Choroid plexus epithelial cell (primary cell): ENCODE measurements at places on chromosomes 11 and 22.
A peak's percentile ranks its signal among the peaks of the same experiment; 100 is the strongest.

GRCh38 chr11:57633394-57634070, 16.2 kb downstream of the YPEL4 start:
- no peak for DNase-seq

GRCh38 chr11:108511851-108512474, 13.8 kb upstream of the POGLUT3 start:
- DNase-seq, result peak; percentile 70

DNA sequence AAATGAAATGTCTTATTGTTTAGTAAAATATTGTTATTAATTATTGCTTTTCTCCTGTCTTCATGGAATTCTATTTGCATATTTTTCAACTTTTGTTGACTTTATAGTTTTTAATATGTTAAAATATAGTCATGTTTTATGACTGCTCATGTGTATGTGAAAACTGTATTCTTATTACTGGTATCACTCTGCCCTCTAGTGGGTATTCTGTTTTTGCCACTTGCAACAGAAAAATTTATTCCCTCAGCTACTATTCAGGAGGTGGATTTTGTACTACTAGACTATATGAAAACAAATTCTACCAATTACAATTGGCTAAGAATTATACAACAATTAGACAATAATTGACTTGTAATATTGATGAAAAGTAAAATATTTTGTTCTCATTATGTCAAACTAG, 45.0 kb downstream of the OR4C6 start:
- DNase-seq, result peak; percentile 70

DNA sequence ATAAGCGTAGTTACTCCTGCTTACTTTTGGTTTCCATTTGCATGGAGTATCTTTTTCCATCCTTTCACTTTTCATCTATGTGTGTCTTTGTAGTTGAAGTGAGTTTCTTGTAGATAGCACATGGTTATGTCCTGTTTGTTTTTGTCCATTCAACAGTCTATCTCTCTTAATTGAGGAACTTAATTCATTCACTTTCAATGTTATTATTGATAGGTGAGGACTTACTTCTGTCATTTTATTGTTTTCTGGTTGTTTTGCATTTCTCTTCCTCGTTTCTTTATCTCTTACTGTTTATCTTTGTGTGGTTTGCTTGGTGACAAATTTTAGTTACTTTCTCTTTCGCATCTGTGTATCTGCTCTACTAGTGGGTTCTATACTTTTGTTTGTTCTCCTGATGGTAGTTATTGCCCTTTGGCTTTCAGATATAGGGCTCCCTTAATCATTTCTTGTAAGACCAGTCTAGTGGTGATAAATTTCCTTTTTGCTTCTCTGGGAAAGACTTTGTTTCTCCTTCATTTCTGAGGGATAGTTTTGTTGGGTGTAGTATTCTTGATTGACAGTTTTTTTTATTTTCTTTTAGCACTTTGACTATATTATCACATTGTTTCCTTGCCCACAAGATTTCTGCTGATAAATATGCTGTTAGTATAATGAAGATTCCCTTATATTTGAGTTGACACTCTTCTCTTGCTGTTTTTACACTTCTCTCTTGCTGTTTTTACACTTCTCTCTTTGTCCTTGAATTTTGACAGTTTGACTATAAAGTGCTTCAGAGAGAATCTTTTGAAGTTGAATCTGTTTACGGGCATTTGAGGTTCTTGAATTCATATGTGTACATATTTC, 9.0 kb upstream of the RAG1 start:
- DNase-seq, result no peak

DNA sequence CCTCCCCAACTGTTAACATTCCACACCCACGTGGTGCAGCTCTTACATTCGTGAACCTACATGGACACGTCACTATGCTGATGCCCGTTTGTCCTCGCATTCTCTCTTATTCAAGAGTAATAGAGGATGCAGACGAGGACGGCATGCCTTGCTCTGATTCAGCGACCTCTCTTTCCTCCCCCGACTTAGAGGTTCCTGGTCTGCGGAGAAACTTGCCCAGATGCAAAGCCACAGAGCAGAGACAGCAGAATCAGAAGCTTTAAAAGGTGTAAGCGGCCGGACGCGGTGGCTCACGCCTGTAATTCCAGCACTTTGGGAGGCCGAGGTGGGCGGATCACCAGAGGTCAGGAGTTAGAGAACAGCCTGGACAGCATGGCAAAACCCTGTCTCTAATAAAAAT, 288.0 kb downstream of the NTM start:
- no peak for DNase-seq

DNA sequence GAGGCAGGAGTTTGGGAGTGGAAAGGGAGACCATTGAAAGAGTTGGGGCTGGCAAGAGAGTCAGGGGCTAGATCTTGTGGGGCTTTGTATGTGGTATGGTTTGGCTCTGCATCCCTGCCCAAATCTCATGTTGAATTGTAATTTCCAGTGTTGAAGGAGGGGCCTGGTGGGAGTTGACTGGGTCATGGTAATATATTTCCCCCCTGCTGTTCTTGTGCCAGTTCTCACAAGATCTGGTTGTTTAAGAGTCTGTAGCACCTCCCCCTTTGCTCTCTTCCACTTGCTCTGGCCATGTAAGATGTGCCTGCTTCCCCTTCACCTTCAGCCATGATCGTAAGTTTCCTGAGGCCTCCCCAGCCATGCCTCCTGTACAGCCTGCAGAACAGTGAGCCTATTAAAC, 10.1 kb upstream of the RAB3IL1 start:
- DNase-seq, result peak; percentile 77

DNA sequence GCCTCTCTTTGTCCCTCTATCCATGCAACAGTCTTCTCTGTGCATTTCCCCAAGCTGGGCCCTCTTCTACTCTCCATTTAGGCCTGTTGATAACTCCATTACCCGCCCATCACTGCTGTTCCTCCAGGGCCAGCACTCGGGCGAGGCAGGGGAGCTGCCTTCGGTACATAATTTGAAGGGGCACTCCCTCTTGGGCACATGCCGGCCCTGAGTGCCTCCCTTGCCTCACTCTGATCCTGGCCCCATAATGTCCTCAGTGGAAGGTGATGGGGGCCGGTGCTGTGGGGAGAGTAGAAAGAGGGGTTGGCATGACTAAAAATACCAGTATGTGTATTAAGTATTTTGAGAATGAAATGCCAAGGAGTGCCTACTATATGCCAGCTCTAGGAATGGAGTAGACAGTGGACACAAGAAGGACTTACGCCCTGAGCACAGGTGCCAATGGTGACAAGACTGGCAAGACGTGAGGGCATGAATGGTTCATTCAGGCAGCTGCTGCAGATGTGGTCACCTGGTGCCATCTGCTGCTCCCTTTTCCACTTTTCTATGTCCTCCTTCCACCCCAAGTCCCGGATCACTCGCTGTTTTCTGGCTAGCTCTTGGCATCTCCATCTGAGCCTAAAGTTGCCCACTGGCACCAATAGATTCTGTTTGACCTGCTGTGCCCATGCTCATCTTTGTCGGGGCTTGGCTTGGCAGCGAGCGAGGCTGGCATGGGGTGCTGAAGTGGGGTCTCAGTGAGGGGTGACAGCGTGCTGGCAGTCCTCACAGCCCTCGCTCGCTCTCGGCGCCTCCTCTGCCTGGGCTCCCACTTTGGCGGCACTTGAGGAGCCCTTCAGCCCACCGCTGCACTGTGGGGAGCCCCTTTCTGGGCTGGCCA, 22.6 kb downstream of the TMEM218 start:
- no peak for DNase-seq

DNA sequence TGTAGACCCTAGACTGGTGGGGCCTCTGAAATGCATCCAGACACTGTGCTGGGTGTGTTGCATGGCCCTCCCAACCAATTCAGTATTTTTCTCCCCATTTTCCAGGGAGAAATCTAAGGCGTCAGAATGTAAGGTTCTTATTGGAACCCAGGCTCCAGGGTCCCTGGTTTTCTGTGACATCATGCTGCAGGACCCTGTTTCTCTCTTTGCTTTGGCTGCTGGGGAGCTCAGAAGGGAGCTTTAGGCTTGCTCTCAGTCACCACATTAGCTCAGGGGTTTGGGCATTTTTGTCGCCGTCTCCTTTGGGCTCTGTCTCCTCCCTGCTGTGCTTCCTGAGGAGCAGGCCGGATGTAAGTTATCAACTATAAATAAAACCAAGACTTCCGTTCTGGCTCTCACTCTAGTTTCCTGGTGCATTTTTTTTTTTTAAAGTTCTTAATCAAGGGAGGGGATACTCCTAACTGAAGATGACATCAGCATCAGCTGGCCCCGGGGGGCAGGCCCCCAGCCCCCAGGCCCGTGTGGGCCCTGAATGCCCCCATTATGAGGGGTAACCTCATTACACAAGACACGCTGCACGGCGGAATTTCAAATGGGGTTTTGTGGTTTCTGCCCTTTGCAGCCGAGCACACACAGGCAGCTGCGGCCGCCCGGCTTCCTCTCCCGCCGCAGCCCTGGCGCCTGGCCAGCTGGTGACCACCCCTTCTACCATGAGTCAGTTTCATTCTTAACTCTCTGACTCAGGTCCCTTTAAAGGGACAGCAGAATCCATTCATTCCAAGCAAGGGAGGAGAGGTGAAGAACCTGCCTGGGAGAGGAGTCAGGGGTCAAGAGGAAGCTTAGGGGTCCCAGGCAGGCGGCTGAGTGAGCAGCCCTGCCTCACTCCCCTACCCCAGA, 3.2 kb downstream of the MYEOV start:
- peak; percentile 99 for DNase-seq

DNA sequence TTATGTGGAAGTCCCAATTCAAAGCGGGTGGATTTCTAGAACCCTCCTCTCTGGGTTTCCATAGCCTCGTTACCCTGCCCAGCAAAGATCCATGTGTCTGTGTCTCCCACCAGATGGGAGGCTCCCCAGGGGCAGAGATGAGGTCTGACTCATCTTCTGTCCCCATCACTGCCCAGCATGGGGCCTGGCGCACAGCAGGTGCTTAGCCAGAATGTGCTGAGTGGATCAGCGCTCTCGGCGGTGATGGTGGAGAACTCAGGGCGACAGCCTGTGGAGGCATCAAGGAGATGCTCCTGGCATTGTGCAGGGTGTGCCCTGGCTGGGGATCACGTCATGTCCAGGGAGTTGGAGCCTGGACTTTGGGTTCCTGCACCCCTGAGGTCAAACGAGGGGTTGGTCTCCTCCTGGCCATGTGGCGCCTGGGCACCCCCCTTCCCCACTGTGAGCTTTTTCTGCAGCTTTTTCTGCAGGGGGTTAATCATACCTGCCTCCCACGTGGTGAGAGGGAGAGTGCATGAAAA, 46.1 kb upstream of the RFPL3 start:
- peak; percentile 15 for DNase-seq

DNA sequence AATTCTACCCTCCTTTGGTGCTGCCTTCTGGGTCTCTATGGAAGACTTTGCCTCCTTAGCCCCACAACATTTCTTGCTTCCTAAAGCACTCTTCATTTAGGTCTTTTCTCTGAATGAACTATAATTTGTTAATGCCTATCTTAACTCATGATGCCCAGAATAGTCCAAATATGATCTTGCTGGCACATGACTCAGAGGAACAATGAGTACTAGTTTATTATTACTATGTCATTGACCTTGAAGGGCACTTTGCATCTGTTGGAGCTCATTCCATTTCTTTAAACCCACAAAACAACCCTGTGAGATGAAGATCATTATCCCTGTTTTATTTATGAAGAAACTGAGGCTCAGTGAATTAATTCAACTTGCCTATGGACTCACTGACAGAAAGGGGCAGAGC, 320.2 kb upstream of the PLET1 start:
- DNase-seq, result no peak

GRCh38 chr11:66420671-66421476, at the start of gene NPAS4:
Gene NPAS4, plus strand, starts transcription at chr11:66421035. Its CDS starts 145 bp downstream, at chr11:66421180.
- DNase-seq, result no peak

GRCh38 chr11:82539669-82540068, 194.0 kb downstream of the FAM181B start:
- DNase-seq, result no peak

DNA sequence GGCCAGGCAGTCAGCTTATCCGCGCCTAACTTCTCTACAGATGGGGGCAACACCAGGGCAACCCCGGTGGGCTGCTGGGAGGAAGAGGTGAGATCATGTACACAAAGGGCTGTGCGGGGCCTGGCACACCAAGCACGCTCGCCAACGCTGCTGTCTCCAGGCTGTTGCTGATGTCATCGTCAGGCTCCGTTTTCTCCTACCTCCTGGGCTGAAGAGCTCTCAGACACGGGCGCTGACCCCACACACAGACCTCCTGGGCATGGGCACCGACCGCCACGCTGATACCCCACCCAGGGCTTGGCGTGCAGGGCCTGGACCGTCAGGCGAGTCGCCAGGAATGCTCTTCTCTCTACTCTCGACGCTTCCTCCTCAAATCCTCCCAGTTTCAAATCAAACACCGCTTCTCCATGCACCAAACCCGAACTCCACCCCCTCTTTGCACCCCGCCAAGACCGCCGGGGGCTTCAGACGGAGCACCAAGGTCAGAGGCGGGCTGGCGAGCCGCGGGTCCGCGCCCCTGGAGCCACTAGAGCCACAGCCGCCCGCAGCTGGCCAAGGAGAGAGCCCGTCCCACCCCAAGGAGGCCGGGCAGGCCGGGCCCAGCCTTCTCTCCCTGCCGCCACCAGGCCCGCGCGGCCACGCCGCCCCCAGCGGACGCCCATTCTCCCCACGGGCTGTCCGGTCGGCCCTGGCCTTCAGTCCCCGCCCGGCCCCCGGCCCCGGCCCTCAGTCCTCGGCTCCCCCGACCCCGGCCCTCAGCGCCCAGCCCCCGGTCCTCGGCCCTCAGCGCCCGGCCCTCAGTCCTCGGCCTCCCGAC, 772 bp downstream of the SBF1 start:
- peak; percentile 72 for DNase-seq

GRCh38 chr22:37219533-37219932, 7.3 kb upstream of the SSTR3 start:
- no peak for DNase-seq

DNA sequence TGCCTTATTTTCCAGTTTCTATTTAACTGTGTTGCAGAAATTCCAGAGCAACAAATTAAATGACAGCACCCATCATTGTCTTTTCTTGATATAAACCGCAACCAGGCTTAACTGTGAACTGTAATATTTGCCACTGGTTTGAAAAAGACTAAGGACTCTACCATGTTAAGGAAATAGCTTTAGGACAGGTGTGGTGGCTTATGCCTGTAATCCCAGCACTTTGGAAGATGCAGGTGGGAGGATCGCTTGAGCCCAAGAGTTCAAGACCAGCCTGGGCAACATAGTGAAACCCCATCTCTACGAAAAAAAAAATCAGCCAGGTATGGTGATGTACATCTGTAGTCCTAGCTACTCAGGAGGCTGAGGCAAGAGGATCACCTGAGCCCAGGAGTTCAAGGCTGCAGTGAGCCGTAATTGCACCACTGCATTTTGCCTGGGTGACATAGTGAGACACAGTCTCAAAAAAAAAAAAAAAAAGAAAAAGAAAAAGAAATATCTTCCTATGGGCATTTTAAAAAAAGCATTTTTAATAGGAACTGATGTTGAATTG, 28.8 kb downstream of the HIRA start:
- no peak for DNase-seq

DNA sequence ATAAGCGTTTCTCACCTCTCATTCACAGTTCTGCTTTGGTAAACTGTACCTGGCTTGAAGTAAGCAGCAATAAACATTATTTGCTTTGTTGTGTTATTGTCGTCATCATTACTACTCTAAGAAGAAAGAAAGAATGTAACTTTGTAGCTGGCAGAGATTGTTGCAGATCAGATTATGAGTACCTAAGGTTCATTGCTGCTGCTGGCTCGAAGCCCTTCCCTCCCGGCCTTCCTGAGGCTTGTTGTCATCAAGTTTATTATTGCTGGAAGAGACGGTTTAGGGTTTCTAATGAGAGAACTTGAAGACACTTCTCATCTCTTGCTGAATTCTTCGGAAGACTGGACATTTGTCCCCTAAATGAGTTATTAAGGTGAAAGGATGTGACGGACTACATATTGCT, 101.3 kb downstream of the GRAMD1B start:
- DNase-seq, result no peak
